ENCODE measurements at places on chromosomes 6 and 20.

DNA sequence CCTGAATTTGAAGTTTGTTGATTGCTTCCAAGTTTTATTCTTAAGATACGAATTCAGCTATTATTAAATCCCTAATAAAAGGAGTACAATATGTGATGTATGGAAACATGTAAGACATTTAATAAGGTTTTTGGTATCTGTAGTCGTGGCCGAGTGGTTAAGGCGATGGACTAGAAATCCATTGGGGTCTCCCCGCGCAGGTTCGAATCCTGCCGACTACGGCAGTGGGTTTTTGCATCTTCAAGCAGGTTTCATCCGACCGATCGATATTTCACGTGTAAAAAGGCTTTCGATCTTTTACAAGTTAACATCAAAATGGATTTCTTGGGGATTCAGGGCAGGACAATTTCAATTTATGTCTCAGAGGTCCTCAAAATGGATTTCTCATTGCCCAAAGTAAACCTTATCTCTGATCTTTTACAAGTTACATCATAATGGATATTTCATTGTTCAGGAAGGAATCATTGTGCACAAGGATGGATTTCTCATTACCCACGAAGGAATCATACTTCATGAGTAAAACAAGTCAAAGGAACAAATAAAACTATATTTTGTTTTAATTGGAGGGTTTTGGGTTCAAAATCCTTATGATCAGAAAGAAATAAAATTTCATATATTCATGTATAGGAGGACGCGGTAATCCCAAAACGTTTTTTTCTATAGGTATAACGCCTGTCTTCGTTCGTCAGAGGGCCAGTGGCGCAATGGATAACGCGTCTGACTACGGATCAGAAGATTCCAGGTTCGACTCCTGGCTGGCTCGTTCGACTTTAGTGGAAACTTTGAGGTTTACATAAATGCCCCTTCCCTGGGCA lies 37.3 kb upstream of the BTN3A2 start:
- no peak for DNase-seq

GRCh38 chr6:84329516-84329915 lies 102.1 kb upstream of the CEP162 start:
- DNase-seq: no peak

- DNase-seq: no peak
Measured at GRCh38 chr20:61868466-61869090, 197.1 kb downstream of the TAF4 start.

DNA sequence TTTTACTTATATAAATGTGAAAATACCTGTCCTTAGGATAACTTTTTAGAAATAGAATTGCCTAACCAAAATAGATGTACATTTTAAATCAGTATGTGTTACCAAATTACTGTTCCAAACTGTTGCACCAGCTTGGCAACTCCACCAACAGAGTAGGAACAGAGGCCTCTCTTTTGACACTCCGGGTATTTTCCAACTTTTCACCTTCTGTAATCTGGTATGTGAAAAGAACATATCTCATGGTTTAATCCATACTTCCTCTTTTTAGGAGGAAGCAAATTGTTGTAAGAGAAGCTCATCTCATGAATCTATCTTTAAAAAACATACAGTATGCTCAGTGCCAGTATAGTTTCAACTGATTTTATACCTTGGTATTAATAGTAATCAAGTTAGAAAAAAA lies 24.9 kb downstream of the RNF144B start:
- no peak for DNase-seq

DNA sequence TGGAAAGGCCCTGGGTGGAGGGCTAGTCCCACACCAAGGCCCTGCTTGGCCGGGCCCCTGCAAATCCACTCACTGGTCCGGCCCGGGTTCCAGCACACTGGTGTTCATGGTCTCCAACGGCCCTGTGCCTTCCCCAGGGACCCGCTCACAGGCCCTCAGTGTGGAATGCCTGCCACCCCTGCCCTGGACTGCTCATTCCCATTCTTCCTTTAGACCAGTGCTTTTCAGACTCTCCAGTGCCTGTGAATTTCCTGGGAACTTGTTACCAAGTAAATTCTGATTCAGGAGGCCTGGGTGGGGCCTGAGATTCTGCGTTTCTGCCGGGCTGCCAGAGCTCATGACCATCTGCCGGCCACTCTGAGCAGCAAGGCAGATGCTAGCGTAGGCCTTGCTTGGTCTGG lies 5.7 kb upstream of the PXDC1 start:
- DNase-seq: no peak

GRCh38 chr6:40778918-40779317 lies 191.8 kb upstream of the LRFN2 start:
- DNase-seq: no peak
